ENCODE measurements at places on chromosomes 6 and 20. TPM values are rescaled to one million over a fixed set of nuclear protein-coding genes. Genes with fewer than 3 reads are reported as not detected.

- no peak overlapping the region for H3K4me3 ChIP-seq
- H3K36me3 ChIP-seq: no peaks in the 10 kb centered on the region
- H3K27me3 ChIP-seq: no peaks in the 10 kb centered on the region
These were observed 252.0 kb upstream of the JAG1 start for GRCh38 chr20:10925767-10926166.

Gene SIRPD
- not detected for total RNA-seq

Gene TCF19
- 22.3 TPM for total RNA-seq

DNA sequence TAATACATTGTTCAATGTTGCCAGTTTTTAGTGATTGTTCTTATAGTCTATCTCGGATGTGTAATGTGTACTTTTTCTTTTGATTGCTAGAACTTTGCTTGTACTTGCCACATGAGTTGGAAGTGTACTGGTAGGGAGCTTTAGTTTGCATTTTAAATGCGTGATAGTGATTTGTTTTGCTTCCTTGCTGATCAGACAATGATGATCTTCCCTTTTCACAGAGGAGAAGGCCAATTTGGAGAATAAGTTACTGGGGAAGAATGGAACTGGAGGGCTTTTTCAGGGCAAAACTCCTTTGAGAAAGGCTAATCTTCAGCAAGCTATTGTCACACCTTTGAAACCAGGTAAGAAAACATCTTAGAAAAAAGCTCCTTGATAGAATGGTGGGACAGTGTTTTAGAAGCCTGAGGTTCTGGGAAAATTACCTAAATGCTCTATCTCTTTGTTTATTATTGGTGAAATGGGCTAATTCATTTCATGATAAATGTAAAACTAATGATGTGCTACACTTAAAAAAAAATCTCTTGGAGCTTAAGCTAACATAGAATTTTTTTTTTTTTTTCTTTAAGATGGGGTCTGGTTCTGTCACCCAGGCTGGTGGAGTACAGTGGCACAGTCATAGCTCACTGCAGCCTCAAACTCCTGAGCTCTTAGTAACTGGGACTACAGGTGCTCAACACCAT lies 20.9 kb downstream of the TPX2 start:
- no peaks in the 10 kb centered on the region for H3K36me3 ChIP-seq
- no peak overlapping the region for H3K27ac ChIP-seq
- H3K4me3 ChIP-seq: no peak overlapping the region
- no peaks in the 10 kb centered on the region for H3K27me3 ChIP-seq
- DNase-seq: no peak

GRCh38 chr6:35751594-35751993 lies 14.8 kb downstream of the ARMC12 start:
- H3K27me3 ChIP-seq: no peaks in the 10 kb centered on the region
- no peaks in the 10 kb centered on the region for H3K36me3 ChIP-seq
- H3K27ac ChIP-seq: no peak overlapping the region
- no peak for DNase-seq
- no peaks in the 10 kb centered on the region for H3K4me1 ChIP-seq

GRCh38 chr20:39019805-39020325 lies 57.7 kb downstream of the DHX35 start:
- no peak overlapping the region for H3K4me3 ChIP-seq
- no peak overlapping the region for H3K27ac ChIP-seq
- H3K36me3 ChIP-seq: no peaks in the 10 kb centered on the region
- no peak for DNase-seq
- H3K27me3 ChIP-seq: no peaks in the 10 kb centered on the region
- H3K4me1 ChIP-seq: no peaks in the 10 kb centered on the region

Gene HSPA1L
- total RNA-seq: 3.0 TPM

- no peaks in the 10 kb centered on the region for H3K36me3 ChIP-seq
- no peaks in the 10 kb centered on the region for H3K4me1 ChIP-seq
- H3K4me3 ChIP-seq: no peak overlapping the region
- no peaks in the 10 kb centered on the region for H3K27me3 ChIP-seq
- no peak for DNase-seq
- H3K27ac ChIP-seq: no peak overlapping the region
These were observed 429.0 kb downstream of the PREX1 start for GRCh38 chr20:48398506-48399449.

DNA sequence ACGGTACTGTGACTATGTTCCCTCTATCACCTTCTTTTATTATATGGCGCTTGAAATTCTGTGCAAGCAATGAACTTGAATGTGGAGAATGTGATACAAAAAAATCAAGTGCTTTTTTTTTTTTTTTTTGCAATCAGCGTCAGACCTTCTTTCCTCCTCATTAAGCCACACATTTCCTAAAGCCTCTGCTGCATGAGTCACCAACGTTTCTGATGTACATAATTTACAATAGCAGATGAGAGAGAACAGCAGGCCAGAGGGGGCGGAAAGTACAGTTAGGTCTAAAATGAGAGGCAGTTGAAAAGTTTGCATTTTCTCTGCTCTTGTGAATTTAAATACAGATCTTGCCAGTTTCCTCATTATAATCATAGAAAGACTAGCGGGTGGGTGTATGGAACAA lies 114.6 kb upstream of the RIPOR2 start:
- peak; percentile 74 for DNase-seq
- H3K27ac ChIP-seq: peak overlapping the region; percentile 87
- H3K4me1 ChIP-seq: peaks cover 10% of the 10 kb centered on the region
- H3K4me3 ChIP-seq: no peak overlapping the region
- H3K36me3 ChIP-seq: no peaks in the 10 kb centered on the region
